Anterior cingulate cortex (tissue), 58 donors: ENCODE measurements at places on chromosomes 12 and 14.

- DNase-seq: no peak
Observed at GRCh38 chr12:93243689-93244513, 133.8 kb upstream of the NUDT4 start.

- no peak for DNase-seq
Observed at GRCh38 chr14:23445773-23446172, 10.3 kb upstream of the MYH7 start.

DNA sequence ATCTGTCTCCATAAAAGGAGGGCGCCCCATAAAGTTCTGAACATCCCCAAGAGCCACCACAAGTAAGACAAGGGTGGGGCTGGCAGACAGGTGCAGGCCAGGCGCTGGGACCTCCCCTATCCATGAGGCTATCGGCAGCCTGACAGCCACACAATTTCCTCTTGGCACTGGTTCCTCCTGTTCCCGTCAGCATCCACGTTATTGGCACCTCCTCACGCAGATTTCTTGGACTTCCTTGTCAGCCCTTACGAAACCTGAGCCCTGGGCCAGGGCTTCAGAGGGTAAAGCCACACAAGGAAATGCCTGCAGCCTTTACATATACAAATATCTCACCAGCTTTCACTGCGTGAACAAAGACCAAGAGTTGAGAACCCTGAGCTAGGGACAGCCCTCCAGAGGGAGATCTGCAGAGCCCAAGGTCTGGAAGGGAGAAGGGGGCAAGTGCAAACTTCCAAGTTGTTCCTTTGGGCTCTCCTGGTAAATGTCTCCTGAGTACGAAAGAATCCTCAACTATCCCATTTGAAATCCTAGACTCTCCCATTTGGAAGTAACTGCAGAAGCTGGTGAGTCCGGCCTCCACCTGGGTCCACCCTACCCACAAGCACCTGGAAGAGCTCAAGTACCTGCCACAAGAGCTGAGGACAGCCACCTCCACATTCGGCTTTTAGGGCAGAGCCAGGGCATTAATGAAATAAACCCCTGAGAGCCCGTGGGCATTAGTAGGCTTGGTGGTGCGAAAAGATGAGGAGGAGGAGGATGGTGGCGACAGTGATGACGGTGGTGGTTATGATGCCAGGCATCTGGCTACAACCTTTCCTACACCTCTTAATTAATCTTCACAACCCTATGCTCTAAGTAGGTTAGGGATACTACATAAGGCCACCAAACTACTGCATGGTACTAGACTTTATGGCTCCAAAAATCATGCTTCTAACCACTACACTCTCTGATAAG is 5.5 kb upstream of the TC2N start:
- no peak for DNase-seq

- no peak for DNase-seq
Observed at GRCh38 chr14:102570334-102570995, 22.0 kb upstream of the RCOR1 start.

DNA sequence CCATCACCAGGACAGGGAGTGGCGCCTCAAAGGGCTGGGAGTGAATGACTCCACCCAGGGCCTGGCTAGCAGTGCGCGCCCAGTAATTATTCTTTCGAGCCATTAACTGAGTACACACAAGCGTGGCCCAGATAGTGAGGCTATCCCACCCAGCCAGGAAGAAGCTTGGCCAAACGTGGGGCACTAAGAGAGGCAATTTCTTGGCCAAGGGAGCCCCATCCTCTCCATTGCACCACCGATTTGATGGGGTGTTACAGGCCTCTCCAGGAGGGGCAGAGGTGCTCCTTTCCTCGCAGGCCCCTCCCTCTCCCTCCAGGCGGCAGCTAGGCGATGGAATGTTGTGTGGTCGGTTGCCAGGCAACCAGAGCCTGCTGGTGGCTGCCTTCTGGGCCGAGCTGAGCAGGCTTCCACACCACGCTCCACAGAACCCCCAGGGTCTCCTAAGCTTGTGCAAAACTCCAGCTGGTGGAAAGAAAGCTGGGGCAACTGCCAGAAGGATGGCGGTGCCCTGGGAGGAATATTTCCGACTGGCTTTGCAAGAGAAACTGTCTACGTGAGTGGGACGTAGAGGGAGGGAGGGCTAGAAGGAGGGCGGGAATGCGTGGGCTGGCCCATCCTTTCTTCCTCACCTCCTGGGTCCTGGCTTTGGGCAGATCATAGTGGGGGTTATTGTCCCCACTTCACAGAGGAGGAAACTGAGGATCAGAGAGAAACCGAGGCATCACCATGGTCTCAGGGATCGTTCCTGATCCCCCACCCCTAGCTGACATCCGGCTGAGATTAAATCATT is at the start of gene CFAP73:
TSS of gene CFAP73 (plus strand) at position 364 of the 790 bp plus-strand sequence. CDS start at position 498, 134 bp downstream.
- peak; percentile 69 for DNase-seq
